Skin of body (tissue), 3 donors: ENCODE measurements at places on chromosomes 1 and 21.

- DNase-seq, result no peak
Measured at GRCh38 chr1:169648709-169649108, 18.8 kb upstream of the SELP start.

- no peak for DNase-seq
Measured at GRCh38 chr1:208793861-208794345, 549.7 kb upstream of the PLXNA2 start.

- no peak for DNase-seq
Measured at GRCh38 chr1:152109998-152110294, 5.3 kb downstream of the TCHH start.

DNA sequence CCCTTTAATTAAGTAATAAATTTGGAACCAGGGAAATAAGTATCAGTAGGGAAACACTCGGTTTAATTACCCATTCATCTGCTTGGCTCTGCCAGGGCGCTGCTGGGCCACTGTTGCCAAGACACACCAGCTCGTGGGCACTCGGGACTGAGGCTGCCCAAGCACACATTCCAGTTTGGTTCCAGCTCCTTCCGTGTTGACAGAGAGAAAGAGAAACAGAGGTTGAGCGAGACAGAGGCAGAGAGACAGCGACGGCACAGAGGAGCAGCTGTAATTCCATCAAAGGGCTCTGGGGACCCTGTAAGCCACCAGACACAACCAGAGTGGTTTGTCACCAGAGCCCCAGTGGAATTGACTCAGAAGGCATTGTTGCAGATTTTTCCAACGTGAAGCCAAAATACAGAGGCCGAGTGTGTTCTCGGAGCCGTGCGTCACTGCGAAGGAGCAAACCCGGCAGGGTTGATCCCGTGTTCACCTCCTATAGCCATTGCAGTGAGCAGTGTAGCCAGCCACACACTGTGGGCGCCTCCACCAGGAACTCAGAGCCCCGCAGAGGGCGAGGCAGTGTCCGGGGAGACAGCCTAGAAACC is 33.5 kb downstream of the SYF2 start:
- DNase-seq, result peak; percentile 33

GRCh38 chr1:2605509-2606395 is 19.2 kb downstream of the PRXL2B start:
- no peak for DNase-seq

DNA sequence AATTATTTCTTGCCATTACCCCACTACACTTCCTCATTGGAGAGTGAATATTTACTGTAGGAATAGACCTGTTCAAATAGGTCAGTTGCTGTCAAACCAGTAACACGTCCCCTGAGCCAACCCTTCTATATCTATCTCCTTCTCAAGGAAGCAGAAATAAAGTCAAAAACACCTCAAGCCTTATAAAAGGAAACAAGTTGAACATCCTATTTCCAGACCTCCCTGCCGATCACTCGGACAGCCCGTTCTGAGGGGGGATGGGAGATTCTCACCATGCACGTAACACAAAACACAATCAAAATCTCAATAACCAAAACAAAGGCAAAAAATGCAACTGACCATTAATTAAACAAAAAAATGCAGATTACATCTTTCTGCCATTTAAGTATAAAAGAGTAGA is 121.5 kb upstream of the KRTAP19-8 start:
- DNase-seq, result no peak

GRCh38 chr1:172900376-172900997 is 150.3 kb downstream of the TNFSF18 start:
- DNase-seq, result no peak

DNA sequence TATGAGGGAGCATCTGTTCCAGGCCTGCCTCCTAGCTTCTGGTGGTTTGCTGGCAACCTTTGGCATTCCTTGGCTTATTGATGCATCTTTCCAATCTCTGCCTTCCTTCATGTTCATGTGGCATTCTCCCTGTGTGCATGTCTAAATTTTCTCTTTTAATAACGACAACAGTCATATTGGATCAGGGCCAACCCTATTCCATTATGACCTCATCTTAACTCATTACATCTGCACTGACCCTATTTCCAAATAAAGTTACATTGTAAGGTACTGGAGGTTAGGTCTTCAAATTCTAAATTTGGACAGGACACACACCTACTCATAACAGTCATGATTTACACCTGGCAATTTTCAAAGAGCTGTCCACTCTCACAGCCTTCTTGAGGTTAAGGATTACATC is 117.2 kb upstream of the FGGY start:
- DNase-seq, result no peak

- no peak for DNase-seq
Measured at GRCh38 chr1:108511764-108512163, 48.1 kb upstream of the EEIG2 start.

- no peak for DNase-seq
Measured at GRCh38 chr21:41328660-41329607, 12.3 kb downstream of the FAM3B start.

- no peak for DNase-seq
Measured at GRCh38 chr1:48652334-48652733, 124.4 kb downstream of the BEND5 start.

GRCh38 chr1:212125654-212126053 is 90.1 kb downstream of the DTL start:
- DNase-seq, result no peak

GRCh38 chr1:205325334-205325884 is 3.9 kb upstream of the NUAK2 start:
- DNase-seq, result peak; percentile 48

DNA sequence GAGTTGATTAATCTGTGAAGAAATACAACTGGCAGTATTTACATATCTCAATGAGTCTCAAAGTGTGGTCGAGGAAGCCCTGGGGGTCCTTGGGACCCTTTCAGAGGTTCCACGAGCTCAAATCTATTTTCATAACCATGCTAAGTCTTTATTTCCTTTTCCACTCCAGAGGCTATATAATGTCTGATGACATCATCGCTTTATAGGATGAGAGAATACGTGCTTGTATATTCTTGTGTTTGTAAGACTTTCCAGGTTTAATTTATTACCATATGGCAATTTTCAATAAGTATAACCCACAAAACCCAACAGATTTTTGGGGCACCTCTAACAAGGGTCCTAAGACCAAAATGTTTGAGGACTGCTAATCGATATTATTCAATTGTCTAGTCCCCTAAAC is 1.4 kb upstream of the SLC19A2 start:
- DNase-seq, result no peak
